Stimulated activated CD4-positive, alpha-beta T cell treated with anti-CD3 and anti-CD28 coated beads, TNF-alpha, amount 100 ng/mL, for 1 hour (primary cell): ENCODE measurements at places on chromosomes 2 and 18.

- no peak for DNase-seq
Observed at GRCh38 chr2:241197947-241198346, 9.5 kb downstream of the ANO7 start.

DNA sequence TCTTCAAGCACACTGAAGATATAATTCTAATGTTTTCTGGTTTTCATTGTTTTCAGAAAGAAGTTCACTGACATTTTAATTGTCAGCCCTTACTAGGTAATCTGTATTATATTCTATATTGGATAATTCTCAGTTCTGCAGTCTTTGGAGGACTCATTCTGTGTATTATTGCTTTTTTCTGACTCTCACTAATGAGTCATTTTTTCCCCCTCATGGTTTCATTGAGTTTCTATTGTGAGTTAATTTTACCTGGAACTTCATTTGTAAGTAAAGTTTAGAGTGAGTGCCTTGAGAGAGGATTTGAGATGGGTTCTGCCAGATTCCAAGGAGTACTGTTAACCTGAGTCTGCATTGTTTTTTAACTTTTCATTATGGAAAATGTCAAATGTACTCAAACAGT is 90.4 kb upstream of the LYPD1 start:
- no peak for DNase-seq

GRCh38 chr2:231662028-231662810 is 46.1 kb upstream of the PTMA start:
- peak; percentile 93 for DNase-seq

GRCh38 chr2:233480490-233481202 is 85.9 kb downstream of the USP40 start:
- DNase-seq = no peak

DNA sequence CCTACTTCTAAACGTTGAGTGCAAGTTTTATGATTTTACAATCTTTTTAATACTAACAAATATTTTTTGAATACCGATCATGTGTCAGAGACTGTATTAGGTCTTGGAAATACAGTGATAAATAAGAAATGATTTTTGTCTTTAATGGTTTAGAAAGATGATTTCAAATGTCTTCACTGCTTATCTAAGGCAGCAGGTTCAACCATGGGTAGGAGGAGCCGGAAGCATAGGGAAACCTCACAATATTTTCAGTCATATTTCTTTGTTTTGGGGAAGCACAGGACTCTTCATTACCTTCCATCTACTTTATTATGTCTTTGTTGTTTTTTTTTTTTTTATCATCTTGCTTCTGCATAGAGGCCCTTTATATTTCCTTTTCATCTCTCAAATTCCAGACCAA is 165.2 kb upstream of the EPC2 start:
- no peak for DNase-seq

- DNase-seq = no peak
Observed at GRCh38 chr18:10329101-10329500, 125.3 kb upstream of the APCDD1 start.

- DNase-seq = no peak
Observed at GRCh38 chr2:97706112-97706511, 7.3 kb upstream of the ZAP70 start.

GRCh38 chr2:105183555-105184323 is 57.8 kb upstream of the GPR45 start:
- DNase-seq = no peak

DNA sequence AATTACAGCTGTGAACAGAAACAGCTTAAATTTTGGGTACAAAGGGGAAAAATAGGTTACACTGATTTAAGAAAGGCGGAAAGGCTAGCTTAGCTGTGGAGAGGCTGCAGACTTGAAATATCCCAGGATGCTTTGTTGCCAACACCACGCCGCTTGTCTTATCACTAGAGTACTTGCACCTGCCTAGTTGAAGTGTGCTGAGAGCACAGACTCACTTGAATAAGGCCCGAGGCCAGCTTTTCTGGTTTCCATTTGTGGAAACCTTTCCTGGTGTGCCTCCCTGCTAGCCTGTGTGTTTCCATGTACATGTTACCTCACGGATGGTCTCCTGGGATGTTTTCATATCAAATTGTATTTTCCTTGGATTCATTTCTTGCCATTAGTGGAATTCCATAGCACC is 3.2 kb downstream of the CABLES1 start:
- no peak for DNase-seq

- DNase-seq = no peak
Observed at GRCh38 chr18:22197668-22198067, 28.3 kb downstream of the GATA6 start.

GRCh38 chr2:84631047-84631446 is 114.7 kb downstream of the DNAH6 start:
- no peak for DNase-seq

GRCh38 chr18:32422978-32423740 is 47.5 kb downstream of the GAREM1 start:
- DNase-seq = no peak

- DNase-seq = no peak
Observed at GRCh38 chr18:37486848-37487247, 78.8 kb downstream of the CELF4 start.

DNA sequence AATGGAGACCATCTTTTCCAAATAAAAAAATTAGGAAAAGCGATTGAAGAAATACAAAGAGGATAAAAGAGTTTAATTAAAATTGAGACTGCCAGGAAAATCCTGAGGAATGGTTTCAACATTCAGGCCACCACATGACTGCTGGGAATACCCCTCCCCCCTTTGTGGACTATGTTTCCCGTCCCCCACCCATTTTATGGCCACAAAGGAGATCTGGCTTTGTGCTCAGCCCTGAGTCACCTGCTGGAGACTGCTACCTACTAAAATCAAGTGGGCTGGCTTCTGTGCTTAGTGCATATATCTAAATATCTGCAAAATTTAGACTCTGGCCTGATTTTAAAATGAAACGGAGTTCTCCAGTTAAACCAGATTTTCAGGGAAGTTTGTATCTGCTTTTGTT is 10.1 kb downstream of the RND3 start:
- no peak for DNase-seq

DNA sequence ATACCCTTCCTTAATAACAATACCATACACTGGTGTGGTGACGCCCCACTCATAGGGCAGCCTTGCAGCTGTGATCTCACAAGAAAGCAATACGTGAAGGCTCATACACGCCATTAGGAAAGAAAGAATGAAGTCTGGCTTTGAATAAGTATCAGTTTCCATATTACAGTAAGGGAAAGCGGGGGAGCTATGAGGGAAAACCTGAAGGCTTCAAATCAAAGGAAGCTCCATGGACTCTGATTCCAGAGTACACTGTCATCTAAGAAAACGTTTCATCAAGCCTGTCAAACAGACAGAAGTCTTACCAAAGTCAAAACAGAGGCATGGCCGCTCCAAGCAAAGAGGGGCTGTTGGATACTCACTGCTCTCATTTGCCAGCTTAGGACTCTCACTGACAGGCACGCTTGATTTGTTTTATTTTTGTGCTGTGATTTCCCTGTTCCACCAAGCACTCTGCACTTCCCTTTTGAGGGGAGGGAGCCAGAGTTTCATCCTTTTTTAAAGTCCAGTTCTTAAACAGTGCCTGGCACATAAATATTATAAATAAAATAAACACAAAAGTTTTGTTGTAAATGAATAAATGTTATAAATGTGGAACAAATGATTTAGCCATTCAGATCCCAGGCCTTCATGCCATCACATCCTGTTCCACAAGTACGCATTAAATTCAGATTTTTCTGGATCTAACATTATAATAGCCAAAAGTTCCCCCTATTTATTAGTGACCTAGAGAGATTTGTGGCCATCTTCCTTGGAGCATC is 221.2 kb downstream of the PIEZO2 start:
- DNase-seq = no peak

DNA sequence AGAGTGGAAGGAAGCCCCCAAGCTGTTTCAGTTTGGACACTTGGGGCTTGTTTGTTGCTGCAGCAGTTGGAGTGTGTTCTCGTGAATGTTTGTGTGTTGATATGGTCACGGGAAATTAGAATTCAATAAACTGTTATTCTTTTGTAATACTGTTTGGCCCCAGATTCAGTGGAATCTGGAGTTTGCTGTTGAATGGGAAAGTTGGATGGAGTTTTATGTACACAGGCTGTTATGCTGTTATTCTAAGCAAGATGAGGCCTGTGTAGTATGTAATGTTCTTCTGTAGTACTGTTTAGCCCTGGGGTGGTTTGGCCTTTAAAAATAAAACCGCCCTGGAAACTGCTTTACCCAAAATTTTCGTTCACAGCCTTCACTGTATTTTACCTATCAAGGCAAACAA is 810.4 kb upstream of the HS6ST1 start:
- DNase-seq = no peak
